B cell (primary cell): ENCODE measurements at places on chromosomes 16 and 17.

GRCh38 chr17:42312285-42313130 is 24.2 kb downstream of the STAT5A start:
- DNase-seq: peak; percentile 87

GRCh38 chr17:72408641-72409040 is 287.8 kb downstream of the SOX9 start:
- DNase-seq: no peak

GRCh38 chr16:28146536-28146935 is 65.2 kb downstream of the XPO6 start:
- DNase-seq: no peak

GRCh38 chr17:9361188-9361955 is 214.2 kb downstream of the STX8 start:
- no peak for DNase-seq

- DNase-seq: no peak
These were observed 26.0 kb downstream of the ZDHHC7 start for GRCh38 chr16:84985079-84986065.

GRCh38 chr17:77409282-77410161 is 268.8 kb downstream of the SEC14L1 start:
- DNase-seq: peak; percentile 46

- peak; percentile 45 for DNase-seq
These were observed 104.7 kb downstream of the MRM1 start for GRCh38 chr17:36705874-36706731.

- no peak for DNase-seq
These were observed 509 bp downstream of the CNEP1R1 start for GRCh38 chr16:50025537-50025931.

DNA sequence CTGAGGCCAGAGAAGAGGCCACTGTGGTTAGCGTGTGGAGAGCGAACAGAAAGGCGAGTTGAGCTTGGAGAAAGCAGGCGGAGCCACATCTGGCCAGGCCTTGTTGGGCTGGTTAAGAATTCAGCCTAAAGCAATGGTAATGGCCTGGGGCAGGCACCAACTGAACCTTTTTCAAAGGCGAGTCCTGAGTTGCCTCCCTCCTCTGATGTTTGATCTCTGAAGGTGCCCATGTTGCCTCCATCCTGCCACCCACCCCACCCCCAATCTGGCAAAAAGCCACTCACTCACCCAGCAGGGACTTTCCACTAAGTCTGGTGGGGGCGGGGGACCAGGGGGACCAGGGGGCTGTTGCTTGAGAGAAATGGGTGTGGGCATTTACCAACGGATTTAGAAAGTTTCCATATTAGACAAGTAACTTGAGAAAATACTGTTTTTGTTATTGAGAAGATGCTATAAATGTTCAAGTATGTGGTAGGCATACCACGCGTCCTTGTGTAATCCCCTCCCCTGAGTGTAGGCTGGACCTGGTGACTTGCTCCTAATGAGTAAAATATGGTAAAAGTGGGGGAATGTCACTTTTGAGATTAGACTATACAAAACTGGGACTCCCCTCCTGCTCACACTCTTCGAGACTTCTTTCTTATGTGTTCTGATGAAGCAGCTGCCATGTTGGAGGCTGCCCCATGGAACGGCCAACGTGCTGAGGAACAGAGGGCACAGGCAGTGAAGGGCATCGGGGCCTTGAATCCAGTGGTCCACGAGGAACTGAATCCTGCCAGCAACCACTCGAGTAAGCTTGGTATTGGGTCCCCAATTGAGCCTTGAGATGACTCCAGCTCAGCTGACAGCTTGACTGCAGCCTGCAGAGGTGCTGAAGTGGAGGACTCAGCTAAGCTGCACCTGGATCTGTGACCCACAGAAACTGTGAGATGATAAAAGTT is 29.9 kb upstream of the TNS4 start:
- peak; percentile 75 for DNase-seq

DNA sequence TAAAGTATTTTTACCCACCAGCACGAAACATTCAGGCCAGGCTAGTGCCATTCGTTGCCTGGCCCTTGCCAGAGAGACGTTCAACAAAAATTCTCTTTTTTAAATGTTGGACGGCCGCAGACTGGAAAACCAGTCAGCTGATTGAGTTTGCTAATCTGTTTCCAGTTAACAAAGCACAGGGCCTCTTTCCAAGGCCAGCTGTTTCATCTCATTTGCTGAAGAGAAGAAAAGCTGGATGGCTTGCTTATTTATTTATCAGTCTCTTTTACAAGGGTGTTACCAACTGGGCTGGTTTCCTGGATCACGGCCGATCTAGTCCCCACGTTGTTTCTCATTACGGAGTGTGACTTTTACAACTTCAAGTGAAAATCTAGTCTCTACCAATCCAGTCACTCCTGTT is 418.7 kb upstream of the DYNLRB2 start:
- DNase-seq: no peak

DNA sequence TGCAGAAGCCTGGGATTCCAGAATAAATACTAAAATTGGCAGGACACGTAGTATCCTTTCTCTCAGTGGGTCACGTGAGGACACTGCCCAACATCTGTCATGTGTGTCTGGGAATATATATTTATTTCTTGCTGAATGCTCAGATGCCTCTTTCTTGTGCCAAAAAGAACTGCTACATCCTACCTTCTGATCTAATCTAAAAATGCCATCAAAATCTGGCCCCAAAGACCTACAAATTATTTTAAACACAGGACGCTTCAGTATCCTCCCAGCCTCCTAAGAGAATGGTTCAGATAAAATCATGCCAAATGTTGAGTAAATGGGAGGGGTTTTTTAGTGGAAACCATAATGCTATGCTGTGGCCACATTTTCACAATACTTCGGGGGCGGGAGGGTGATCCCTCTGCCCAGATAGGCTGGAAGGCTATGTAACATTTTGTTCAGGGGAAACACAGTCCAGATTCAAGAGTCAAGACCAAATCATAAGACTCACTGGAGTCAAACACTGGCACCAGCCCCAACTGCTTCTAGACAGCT is 22.9 kb upstream of the CORO6 start:
- no peak for DNase-seq

GRCh38 chr17:74713171-74713755 is 540 bp upstream of the CD300LF start:
- DNase-seq: peak; percentile 47

- no peak for DNase-seq
These were observed 45.9 kb downstream of the SKAP1 start for GRCh38 chr17:48384164-48384563.

- DNase-seq: no peak
These were observed 9.6 kb downstream of the C17orf113 start for GRCh38 chr17:42040818-42041217.

DNA sequence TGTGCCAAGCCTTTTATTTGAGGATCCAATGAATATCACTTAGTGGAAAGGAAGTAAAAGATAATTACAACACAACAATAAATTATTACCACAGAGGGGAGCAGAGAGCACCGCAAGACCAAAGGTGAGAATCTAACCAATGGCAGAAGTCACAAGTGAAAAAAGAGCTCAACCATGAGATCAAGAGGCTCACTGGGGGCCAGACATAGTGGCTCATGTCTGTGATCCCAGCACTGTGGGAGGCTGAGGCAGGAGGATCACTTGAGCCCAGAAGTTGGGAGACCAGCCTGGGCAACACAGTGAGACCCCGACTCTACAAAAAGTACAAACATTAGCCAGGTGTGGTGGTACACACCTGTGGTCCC is 17.7 kb downstream of the ANKRD11 start:
- DNase-seq: no peak

DNA sequence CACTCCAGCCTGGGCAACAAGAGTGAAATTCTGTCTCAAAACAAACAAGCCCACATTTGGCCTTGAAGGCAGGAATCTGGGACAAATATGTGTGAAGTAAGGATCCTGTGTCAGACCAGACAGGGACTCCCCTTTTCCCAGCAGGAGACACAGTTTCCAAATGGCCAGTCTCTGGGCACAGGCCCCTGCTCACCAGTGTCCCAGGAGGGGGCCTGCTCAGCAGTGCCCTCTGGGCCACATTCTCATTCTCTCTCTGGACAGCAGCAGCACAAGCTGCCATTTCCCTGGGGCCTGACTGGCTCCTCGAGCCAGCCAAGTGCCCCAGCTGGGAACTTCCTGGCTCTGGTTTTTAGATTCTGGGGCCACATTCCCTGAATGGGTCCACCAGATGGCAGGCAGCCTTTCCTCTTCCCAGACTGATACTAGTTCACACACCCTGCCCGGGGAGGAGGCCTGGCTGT is 11.7 kb upstream of the MNT start:
- DNase-seq: no peak

- DNase-seq: no peak
These were observed 192.6 kb downstream of the MYO1D start for GRCh38 chr17:32684087-32684958.

DNA sequence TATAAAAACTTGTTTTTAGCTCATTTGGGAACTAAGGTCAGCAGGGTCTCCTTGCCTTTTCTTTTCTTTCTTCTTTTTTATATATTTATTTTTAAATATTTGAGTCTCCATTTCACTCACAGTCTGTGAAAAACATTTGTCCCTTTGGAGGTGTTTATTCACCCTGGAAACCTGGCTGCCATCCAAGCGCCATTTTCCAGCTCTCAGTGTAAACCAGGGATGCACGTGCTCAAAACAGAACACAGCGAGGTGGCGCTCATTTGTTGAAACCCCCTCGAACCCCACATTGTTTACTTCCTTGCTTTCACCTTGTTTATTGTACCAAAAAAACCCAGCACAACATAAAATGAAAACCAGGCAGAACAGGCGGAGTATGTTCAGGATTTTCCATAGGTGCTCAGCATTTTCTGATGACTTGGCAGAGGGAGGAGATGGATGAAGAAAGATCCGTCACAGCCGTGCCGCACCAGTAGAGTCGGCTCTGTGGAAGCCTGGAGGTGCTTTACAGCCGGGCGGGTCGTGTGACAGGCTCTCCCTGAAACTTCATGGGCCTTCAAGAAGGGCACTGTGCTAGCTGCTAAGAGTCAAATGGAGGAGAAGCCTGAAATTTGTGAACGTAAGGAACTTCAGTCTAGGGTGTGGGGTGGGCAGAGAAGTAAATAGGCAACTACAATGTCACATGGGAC is 284.4 kb downstream of the FOXL1 start:
- DNase-seq: no peak

GRCh38 chr16:20402651-20403050 is 1.9 kb downstream of the PDILT start:
- no peak for DNase-seq

- peak; percentile 9 for DNase-seq
These were observed 743 bp downstream of the ZNF624 start for GRCh38 chr17:16652847-16653366.

DNA sequence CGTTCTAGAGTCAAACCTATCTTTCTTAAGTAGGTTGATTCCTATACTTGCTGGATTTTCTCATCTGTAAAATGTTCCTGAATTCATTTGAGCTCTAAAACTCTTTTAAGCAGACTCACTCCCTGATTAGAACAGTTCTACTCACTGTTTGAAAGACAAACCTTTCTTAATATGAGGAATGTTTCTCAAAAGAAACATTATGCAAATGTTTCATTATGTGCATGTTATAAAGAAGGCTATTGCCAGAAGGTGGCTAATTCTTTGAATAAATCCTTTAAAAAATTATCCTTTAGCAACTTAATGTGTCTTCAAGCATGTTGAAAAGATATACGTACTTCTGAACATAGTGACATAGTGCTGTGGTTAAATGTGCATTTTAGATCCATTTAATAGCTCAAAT is 124.1 kb downstream of the CDH11 start:
- DNase-seq: no peak

DNA sequence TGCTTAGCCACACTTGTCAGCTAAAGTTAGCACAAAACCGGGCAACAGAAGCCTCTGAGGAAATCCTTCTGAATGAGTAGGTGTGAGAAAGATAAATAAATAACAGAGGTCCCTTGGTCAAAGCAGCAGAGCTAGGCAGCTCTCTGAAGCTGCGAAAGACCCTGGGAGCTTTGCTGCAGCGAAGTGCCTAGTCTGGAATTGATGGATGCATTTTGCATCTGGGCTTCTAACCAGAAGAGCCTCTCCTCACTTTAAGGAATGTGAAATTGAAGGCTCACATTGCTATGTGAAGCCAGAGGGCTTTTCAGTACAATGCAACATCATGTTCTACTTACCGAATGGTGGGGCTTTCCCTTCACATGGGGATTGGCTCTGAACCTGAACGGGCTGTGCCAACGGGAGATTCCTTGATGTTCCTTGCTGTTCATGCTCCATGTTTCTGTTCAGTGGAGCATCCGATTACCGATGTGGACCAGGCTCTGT is 274.6 kb downstream of the HS3ST3B1 start:
- no peak for DNase-seq

DNA sequence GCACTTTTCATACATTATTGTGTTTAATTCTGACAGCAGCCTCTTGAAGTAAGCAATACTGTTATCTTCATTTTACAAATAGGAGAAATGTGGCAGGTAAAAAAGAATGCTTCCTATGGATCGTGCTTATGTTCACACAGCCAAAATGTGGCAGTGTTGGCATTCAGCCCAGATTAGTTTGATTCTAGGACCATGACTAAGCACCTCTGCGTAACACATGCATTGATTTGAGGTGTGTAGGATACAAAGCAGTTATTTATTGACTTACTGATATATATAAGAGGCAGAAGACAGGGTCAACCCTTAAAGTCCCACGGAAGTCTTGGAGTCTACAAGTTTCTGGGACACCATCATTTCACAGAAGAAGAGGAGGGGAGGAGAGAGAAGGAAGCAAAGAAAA is 1144.4 kb upstream of the GOT2 start:
- no peak for DNase-seq

GRCh38 chr17:80492343-80493136 is 16.1 kb upstream of the NPTX1 start:
- DNase-seq: no peak

- peak; percentile 90 for DNase-seq
These were observed 1.5 kb upstream of the BAIAP3 start for GRCh38 chr16:1331712-1332617.

DNA sequence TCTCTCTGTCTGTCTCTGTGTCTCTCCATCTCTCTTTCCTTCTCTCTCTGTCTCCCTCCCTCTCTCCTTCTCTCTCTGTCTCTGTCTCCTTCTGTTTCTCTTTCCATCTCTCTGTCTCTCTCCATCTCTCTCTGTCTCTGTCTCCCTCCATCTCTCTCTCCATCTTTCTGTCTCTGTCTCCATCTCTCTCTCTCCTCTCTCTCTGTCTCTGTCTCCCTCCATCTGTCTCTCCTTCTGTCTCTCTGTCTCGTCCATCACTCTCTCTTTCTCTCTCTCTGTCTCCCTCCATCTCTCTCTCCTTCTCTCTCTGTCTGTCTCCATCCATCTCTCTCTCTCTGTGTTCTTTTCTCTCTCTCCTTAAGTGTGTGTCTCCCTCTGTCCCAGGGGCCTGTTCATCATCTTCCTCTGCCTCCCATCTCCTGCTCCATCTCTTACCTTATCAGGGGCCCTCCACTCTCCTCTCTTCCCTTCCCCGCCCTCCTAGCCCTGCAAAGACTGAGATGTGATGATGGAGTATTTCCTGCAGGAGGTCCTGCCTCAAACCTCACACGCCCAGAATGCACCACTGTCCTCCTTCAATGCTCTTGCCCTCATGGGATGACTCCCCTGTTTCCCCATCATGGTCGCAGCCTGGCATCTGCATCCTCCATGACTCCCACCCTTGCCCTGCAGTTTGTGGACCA is 193.3 kb downstream of the GSG1L start:
- no peak for DNase-seq

GRCh38 chr16:24132797-24133155 is 123.4 kb upstream of the CACNG3 start:
- no peak for DNase-seq
